ENCODE measurements at places on chromosomes 12 and 14.

DNA sequence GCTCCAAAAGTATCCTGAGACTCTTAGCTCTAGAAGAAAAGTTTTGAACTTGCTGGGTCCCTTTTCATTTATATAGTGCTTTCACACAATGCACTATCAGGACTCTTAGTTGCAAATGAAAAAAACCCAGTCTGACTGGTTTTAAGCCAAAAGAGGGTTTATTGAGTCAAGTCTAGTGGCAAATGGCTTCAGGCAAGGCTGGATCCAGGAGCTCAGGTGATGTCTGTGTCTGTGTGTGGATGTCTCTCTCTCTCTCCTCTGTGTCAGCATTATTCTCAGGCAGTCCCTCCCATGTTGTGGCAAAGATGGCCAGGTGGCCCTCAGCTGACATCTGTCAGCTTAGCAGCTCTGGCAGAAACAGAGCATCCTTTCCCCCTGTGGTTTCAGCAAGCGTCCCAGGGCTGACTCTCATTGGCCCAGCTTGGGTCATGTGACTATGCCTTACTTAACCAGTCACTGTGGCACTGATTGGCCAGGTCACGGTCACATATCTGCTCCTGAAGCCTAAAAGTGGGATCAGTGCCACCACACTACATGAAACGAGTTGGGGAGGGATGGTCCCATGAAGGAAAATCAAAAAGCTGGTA is 6.2 kb downstream of the TMEM120B start:
- no peak for DNase-seq

DNA sequence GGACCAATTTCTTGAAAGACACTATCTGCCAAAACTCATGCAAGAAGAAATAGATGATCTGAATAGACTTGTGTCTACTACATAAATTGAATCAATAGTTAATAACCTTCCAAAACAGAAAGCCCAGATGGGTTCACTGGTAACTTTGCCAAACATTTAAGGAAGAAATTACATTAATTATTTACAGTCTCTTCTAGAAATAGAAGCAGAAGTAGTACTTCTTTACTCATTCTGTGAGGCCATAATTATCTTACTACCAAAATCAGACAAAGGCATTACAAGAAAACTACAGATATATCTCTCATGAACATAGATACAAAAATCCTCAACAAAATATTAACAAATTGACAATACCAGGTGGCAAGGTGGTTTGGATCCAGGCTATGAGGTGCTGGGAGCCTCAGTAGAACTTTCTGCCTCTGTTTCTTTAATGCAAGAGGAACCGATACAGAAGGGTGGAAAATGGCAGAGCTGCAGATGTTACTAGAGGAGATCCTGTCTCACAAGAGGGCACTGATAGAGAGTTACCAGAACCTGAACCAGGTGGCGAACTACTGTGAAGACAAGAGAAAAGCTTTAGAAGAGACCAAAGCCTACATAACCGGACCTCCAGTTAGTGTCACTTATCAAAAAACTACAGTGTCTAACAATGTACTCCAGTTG is 33.7 kb upstream of the KTN1 start:
- DNase-seq: no peak

DNA sequence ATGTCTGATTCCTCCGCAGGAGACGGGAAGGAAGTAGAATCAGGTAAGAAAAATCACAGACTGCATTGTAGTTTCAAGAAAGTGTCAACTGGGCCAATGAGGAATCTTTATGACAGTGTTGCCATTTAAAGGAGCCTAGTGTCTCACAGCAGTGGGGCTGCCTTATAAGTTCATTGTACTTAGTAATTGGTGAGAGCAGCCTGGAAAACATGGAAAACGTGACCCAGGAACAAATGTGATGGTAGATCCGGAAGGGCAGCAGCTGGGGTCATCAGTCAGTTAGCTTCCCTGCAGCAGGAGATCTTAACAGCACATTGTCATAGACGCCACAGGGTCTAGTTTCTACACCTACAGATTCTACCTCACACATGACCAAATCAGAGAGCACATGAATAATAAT is 630.0 kb upstream of the LMO3 start:
- no peak for DNase-seq

GRCh38 chr12:131599190-131600159 is 111.4 kb upstream of the SFSWAP start:
- no peak for DNase-seq

All from iris pigment epithelial cell (primary cell).